Brain pericyte (primary cell): ENCODE measurements at places on chromosomes 7 and 10.
A peak's percentile ranks its signal among the peaks of the same experiment; 100 is the strongest.

DNA sequence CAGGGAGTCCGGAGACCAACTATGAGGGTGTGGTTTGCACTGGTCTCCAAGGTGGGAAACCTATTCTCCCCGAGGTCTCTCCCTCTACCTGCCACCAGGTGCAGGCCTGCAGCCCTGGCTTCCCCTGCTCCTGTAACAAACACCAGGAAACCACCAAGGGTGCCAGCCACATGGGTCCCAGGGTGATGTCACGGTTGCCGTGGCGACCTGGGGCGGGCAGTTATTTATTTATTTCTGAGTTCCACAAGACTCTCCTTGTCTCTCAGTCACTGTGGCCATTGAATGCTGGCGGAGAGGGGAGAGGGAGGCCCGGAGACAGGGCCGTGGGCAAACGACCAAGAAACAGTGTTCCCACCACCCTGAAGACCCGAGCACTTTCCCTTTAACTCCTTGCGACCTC, 27.0 kb downstream of the MMD2 start:
- DNase-seq = no peak

GRCh38 chr7:106947244-106947728, 82.2 kb downstream of the PIK3CG start:
- DNase-seq = peak; percentile 31

DNA sequence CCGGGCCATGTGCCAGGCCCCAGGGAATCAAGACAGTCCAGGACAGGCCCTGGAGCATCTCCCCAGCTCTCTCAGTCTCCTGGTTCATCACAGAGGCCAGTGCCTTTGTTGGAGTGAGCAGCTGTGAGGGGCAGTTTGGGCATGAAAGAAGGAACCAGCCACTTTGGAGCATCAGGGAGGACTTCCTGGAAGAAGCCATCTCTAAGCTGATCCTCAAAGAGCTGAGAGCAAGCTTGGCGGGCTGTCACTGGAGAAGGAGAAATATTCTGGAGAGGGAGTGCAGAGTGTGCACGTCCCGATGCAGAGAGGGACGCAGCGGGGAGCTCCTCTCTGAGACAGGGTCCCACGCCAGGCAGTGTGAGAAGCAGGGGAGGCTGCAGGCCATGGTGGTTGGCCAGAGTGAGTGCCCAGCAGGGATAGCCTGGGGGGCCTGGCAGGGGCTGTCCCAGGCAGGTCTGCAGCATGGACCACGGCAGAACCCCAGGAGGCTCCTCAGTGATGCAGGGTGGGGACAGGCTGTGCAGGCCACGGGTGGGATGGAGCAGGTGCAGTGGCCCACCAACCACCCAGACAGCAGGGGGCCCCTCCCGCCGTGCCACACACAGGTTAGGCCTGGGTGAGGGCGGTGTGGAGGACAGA, 34.7 kb downstream of the PWWP2B start:
- DNase-seq = no peak

DNA sequence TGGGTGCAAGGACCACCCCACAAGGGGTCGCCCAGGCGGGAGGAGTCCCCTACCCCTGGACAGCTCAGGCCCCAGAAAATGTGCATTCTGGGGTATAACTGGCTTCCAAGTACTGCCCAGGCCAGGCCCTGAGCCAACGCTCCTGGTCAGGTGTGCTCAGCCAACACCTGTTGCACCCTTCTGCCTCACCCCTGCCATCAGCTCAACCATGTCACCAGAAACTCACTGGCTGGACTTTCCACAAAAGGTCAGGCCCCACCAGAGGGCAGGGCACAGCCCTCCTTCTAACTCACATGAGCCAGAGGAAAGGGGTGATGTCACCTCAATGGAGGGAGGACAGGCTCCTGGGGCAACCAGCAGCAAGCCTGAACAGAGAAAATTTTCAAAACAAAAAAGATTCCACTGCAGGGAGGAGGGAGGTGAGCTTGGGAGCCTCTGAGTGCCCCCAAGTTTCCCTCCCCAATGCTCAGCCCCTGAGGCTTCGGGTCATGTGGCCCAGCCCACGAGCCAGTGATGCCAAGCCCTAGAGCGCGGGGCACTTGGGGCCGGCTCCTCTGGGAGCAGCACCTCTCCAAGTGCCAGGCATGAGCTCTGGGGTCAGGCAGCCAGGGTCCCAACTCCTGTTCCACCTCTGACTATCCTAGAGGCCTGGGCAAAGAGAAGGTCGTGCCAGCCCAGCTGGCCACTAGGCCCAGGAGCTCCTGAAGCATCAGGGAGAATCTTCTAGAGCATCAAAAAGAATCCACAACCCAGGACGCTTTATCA, 2.2 kb downstream of the OGDHL start:
- DNase-seq = no peak

DNA sequence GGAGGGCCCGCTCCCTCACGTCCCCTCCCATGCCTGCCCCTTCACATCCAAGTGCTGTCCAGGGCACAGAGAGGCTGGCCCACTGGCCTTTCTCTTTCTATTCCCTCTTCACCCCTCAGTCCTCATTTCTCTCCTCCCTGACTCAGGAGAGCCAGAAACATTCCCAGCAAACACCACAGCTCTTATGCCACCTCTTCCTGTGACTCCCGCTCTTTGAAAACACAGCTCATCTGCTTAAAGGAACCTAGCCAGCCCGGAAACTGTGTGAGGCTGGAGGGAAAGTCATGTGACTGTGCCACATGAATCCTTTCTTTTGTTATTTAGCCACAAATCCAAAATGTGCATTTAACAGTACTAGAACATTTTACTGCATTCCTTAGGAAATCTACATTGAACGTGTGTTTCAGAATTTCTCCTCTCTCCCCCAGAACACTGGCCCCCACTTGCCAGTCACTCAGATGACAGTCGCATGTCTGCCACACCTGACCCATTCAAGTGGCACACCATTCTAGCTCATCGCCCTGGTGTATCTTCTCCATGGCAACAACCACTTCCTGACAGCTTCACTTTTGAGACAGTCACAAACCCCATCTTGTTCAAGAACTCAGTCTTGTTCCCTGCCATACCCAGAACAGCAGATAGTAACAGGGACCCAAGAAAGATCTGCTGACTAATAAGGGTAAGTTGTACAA, 42.8 kb downstream of the GRB10 start:
- DNase-seq = no peak

DNA sequence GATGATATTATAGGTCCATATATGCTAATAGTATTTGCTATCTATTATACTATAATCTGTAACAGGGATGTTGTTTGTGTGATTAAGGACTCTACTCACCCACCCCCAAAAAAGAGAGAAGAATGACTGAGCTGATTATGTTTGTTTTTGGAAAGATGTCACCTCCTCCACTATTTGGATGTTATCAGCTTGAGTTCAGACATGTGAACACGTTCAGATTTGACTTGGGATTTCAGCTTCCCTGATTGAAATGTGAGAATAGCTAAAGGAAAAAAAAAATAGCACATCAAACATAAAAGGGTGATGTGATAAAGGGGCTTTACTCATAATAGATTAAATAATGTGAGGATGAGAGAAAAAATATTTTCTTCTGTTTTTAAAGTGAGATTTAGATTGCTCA, 81.2 kb downstream of the VTI1A start:
- no peak for DNase-seq

DNA sequence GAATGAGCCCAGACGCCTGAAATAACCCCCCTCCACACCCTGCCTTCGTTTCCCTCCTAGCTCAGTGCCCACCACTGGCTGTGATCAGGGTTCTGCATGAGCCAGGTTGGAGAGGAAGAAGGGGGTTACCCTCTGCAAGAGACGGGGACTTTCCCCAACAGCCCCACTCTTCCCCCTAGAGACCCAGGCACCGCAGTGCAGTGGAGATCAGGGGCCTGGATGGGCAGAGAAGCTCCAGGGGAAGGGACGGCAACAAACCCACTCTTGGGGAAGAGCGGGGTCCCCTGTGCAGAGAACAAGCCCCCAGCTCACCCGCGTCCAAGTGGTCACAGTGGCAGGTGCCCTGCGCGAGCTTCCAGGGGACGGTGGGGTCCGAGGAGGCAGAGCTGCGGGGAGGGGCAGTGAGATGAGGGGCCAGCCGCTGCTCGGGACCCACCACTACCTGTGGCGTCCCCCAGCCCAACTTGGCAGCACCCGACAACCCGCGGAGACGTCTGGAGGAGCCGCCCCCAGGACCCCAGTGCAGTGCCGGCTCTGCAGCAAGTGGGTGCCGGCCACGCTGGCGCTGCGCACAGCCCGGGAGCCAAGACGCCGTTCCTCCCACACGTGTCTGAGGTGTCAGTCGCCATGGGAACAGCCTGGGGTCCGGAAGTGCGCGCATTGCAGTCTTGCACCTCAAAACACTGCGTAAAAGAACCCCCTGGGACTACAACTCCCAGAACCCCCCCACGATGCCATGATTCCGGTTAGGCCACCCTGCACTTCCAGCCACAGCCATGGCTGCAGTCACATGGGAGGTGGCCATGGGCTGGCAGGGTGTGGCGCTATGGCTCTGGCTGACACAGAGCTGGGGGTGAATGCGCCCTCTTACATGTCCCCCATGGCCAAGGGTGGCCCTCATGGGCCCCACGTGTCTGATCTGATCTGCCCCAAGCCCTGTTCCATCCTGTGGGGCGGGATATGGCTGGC, 45.8 kb upstream of the WIPI2 start:
- DNase-seq = no peak

DNA sequence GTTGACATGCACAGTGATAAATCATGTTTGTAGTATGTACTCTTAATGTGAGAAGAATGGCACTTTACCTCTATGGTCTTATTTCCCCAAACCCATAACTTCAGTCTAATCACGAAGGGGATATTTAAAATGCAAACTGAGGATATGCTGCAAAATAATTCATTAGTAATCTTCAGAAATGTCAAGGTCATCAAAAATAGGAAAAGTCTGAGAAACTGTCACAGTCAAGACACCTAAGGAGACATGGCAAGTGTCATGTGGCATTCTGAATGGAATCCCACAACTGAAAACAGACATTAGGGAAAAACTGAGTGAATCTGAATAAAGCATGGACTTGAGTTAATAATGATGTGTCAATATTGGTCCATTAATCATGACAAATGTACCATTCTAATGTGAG, 605.5 kb upstream of the ANKRD30A start:
- DNase-seq = no peak

DNA sequence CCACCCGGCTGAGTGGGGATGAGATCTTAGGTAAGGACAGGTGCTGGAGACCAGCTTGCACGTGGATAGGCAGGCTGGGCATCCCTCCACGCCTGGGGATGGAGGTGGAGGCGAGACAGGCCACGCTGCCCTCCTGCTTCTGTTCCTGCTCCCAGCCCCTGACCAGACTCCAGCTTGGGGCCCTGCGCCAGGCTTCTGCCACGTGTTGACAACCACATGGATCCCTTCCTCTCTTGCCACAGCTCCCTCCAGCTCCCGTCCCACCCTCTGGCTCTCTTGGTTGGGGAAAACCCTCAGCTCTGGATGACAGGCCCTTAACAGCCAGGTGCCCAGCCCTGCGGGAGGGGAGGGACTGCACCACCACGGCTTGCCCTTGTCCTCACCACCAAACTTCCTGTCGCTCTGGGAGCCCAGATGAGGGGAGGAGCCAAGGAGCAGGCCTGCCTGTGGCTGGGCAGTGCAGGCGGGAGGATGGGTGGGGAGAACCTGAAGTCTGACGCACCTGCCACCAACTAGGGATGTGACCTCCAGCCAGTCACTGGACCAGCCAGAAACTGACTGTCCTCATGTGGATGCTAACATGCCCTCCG, 36.0 kb downstream of the KCNH2 start:
- no peak for DNase-seq

GRCh38 chr7:70237256-70237655, 639.0 kb downstream of the AUTS2 start:
- no peak for DNase-seq

GRCh38 chr10:49242604-49243003, 54.4 kb upstream of the TMEM273 start:
- DNase-seq = no peak

DNA sequence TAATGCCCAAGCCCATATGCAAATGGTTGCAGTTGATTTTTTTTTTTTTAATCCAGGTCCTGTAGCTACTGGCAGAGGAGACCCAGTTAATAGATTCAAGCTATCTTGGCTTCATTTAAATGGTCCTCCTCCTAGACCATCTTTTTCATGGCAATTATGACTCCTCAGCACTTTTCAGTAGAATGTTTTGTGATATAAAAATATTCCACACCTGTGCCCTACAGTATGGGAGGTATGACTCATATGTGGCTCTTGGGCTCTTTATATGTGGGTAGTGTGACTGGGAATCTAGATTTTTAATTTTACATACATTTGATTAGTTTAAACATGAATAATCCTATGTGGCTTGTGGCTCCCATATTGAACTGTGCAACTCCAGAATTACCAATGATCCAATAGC, 80.1 kb downstream of the ITGB1 start:
- no peak for DNase-seq

- no peak for DNase-seq
These were observed 163.5 kb upstream of the LYZL2 start for GRCh38 chr10:30793093-30793492.

GRCh38 chr7:30511973-30512662, 7.5 kb upstream of the GGCT start:
- DNase-seq = no peak

DNA sequence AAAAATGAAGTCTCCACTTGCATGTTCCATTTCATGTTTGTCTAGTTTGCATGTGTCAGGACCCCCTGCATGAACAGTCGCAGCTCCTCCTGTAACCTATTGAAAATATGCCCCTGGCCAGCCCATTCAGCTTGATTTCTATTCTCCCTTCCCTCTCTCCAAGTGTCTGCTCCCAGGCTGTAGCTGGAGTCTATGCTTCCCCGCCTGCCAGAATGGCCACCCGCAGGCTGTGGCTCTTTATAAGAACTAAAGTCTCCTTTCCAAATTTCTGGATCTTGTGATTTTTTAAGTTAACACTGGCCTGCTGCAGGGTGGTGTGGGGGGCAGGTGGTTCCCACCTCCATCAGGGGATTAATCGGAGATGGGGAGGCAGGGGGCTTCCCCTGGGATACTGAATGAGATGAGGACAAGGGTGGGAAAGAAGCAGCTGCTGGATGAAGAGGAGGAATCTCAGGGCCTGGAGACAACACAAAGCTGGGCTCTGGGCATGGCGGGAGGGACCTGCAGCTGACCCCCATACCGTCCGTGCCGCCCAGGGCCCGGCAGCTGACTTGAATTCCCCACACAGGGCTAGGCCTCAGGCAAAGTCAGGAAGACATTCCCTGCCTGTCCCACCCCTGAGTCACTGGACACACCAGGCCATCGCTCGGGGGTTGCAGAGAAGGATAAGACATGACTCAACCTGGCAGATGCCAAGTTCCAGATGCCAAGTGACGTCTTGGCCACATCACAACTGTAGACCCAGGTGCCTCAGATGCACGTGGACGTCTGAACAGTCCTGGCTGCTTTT, 399.5 kb upstream of the FOXK1 start:
- no peak for DNase-seq
